ENCODE measurements at places on chromosomes 5 and 9. TPM values are rescaled to one million over a fixed set of nuclear protein-coding genes. Genes with fewer than 3 reads are reported as not detected.

CDC20B gene
- 0.18 TPM for total RNA-seq

TRIP13 gene
- total RNA-seq: 16.8 TPM

PPP2R2B gene
- total RNA-seq: not detected

PIP5KL1 gene
- 2.4 TPM for total RNA-seq

BHMT2 gene
- total RNA-seq: 1.2 TPM

SLC36A2 gene
- not detected for total RNA-seq

TAF11L14 gene
- total RNA-seq: not detected

SCGB3A2 gene
- total RNA-seq: not detected

NDUFS4 gene
- total RNA-seq: 97.7 TPM

GRCh38 chr5:20000416-20000815 is 12.4 kb upstream of the CDH18 start:
- DNase-seq: no peak

- DNase-seq: no peak
Observed at GRCh38 chr9:94819161-94819687, 92.7 kb downstream of the AOPEP start.

DNA sequence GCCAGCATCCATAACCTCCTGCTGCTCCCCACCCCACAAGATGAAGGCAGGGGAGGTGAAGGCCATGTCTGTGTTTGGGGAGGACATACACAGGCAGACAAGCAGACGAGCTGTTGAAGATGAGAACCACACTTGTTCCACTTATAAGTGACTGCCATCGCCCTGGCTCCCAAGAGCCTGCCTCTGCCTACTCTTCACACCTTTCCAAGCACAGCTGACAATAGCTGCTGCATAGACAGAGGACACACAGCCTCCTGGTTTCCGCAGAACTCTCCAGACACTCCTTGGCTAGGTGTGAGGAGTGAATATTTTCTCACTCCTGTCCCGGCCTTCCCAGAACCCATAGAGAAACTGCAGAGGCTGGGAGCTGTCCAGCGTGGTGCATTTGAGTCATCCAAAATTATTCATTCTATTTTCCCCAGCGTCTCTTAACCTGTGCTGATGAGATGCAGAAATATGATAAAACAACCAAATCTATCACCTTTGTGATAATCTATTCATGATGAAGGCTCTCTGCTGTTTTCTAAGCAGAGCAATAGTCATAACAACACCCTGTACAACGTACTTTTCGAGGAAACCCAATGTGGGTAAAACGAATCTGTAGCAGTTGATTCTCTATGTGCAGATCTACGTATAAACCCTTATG is 24.7 kb downstream of the KLF9 start:
- DNase-seq: peak; percentile 28

DNA sequence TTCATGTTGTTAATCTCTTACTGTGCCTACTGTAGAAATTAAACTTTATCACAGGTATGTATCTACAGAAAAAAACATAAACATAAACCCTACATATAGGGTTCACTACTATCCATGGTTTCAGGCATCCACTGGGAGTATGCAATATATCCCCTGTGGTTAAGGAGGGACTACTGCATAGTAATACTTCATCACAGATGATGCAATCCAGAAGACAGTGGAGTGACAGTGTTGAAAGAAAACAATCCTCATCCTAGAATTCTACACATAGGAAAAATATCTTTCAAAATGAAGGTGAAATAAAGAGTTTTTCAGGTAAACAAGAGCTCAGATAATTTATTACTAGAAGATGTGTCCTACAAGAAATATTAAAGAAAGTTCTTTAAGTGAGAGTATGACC is 105.9 kb downstream of the HOMER1 start:
- DNase-seq: no peak

- no peak for DNase-seq
Observed at GRCh38 chr5:114362977-114363761, 1.3 kb downstream of the KCNN2 start.

DNA sequence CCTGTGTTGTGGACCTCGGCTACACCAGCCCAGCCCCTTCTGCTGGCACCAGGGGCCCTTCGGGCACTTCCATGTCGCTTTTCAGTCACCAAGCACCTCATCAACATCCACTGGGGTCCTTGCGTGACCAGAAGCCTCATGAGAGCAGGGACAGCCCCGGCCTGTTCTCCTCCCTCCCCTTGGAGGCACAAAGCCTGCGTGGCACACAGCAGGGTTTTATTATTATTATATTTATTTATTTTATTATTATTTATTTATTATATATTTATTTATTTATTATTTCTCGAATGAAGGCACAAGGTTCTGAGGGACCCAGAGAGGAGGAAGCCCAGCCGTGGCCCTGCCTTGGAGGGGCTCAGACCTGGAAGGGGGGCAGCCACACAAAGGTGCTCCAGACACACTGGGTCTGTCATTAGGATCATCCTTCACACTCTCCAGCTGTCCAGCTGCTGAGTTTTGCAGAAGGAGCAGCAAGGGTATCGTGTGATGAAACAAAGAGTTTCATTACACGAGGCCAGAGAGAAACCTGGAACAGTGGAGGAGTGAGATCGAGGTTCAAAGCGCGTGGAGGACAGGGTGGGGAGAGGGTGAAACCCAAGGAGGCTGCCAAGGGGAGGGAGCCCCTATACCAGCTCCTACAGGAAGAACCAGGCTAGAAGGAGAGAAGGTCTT is 5.2 kb downstream of the VAV2 start:
- no peak for DNase-seq

DNA sequence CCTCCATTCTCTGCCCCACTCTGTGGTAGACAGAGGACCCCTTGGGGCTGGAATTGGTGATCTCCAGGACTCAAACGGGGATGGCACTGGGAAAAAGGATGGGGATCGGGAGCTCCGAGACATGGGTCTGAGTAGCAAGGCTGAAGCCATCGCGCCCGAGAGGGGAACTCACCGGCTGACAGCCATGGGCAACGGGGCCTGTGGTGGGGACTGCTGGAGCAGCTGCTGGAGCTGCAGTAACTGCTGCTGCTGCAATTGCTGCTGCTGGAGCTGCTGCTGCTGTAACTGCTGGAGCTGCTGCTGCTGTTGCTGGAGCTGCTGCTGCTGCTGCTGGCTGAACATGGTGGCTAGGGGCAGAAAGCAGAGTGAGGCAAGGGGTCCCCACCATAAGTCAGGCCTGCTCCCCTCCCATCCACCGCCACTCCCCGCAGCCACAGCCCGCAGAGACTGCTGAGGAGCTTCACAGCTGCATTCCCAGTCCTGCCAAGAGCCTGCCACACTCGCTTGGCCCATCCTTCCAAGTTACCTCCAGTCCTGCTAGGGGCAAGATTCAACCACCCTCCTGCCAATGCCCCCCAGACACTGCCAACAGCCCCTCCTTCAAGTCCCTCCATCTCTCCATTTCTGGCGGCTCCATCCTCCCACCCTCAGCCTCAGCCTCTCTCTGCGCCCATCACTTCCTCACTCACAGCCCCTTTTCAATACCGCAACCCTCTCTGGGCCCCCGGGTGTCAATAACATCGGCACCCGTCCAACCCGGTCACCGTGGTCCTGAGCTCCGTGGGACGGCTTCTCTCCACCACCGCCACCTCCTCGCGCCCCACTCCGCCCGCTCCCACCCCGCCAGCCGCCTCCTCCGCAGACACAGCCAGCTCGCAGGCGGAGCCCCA is 611 bp downstream of the CIZ1 start:
- no peak for DNase-seq

DNA sequence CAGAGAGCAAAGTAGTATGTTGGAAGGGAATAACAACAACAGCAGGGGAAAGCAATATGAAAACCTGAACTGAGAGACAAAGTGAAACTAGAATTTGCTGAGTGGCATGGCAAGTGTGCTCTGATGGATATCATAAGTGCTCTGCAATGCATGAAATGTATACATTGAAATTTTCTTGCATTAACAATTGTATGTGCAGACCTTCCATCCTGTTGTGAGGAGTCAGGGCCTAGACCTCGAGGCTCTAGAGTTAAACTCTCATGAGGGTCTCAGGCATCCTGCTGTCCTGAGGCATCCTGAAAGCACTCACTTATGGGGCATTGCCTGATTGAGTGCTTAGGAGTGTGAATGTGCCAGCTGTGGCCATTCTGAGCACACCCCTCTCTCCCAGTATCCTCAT is 1.1 kb downstream of the ECM2 start:
- DNase-seq: no peak

GRCh38 chr9:134497283-134497860 is 144.2 kb upstream of the COL5A1 start:
- DNase-seq: peak; percentile 17

GRCh38 chr5:138964647-138965201 is 89.6 kb upstream of the LRRTM2 start:
- no peak for DNase-seq

DNA sequence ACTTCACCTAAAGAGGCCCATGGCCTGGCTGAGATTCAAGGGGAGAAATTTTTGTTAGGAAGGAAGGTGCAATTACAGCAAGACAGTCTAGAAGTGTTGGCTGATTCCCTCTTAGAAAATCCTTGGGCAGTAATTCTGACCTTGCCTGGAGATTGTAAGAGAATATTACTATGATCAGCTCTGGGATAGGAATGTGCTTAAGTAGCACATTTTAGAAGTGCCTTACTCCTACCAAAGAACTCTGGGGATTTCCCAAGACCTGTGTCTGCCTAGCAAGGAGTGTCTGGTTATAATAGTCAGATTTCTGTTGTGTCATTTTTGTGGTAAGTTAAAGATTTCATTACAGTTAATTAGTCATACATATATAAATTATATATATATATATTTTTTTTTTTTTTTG is 52.3 kb downstream of the NLN start:
- DNase-seq: peak; percentile 63

- DNase-seq: no peak
Observed at GRCh38 chr9:71826279-71826678, 58.0 kb upstream of the CEMIP2 start.

DNA sequence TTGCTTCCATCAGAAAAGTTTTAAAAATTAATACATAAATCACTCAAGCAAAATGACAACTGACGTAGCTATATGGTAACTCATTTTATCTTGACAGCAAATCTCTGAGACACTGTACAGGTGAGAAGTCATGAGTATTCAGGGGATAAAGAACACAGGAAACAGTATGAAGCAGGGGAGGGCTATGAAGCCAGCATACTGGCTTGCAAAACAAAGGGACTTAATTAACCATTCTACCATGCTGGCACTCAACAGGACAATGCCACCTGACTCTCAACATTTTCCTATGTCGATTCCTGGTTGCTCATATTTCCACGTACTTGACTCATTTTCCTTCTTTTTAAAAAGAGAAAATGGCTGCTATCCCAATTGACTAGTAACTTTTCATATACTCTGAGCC is 151.4 kb upstream of the RETREG1 start:
- DNase-seq: no peak

DNA sequence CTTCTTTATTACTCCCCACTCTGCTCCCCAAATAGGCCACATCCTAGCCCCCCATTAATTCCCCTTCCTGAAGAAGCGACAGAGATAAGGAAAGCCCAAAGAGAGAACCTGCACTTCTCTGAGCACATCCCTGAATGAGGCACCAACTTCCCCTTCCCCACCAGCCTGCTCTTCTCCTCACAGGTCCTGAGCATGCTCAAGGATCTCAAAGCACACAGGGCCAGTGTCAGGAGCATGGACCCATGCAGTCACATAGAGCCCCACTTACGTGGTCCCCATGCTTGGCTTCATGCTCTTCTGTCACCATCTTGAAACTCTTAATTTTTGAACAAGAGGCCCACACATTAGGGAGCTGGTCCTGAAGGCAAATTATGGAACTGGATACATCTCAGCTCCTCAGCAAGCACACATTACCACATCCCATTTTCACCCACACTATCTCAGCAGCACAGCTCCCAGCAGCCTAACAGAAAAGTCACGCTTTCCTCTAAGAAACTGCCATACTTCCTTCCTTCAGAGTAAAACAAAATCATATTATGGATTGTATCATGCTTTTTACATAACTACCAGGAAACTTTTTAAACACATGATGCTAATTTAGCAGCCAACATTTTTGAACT is 99.8 kb downstream of the NFIB start:
- DNase-seq: no peak

DNA sequence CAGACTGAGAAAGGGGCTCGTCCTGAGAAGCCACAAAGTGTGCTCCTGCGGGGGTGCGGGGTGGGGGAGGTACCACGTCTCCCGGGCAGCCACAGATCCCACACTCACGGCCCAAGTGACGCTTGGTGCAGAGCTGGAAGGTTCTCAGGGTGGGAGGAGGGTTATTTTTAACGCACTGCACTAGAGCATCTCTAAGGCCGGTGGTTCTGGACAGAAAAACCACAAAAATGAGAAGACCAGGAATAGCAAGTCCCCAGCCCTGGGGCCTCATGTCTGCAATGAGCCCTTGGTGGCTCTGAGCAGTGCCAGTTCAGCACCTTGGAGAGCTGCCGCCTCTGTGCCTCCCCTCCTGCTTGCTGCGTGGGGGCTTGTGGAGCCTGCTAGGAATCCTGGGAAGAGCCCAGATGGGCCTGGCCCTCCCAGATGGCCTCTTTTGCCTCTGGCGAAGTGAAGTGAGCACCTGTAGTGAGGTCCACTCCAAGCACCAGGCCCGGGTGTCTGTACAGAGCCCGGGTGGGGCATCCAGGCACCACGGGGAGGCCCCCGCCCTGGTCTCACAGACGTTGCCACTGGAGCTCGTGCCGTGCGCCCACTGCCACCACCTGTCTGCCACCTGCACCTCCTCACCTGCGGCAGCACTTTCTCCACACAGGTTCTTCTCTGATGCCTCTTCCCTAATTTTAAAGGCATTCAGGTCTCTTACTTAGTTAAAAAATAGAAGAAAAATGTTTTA is 48.9 kb upstream of the CACNA1B start:
- DNase-seq: no peak

GRCh38 chr9:1100201-1100600 is 50.0 kb downstream of the DMRT2 start:
- DNase-seq: no peak

DNA sequence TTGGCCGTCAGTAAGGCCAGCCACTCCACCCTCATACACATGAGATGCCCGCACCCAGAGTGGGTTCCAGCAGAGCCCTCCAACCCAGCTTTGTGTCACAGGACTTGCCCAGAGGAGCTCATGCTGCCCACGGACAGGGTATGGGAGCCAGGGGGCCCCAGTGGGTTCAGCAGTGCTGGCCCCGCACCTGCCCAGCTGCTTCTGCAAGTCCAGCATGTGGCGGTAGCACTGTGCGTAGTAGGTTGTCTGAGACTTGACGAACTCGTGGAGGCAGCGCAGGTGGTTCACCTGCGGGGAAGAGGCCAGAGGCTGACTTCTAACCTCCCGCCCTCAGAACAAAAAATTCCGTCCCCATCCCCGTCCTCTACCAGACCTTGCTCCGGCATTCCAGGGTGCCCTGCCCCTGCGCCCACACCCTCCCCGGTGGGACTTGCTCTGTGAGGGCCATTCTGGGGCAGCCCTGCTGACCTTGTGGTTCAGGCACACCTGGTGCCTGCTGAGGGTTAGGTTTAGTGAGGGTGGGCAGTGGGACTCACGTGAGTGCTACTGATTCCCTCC is 18.5 kb downstream of the SH3GLB2 start:
- DNase-seq: no peak

DNA sequence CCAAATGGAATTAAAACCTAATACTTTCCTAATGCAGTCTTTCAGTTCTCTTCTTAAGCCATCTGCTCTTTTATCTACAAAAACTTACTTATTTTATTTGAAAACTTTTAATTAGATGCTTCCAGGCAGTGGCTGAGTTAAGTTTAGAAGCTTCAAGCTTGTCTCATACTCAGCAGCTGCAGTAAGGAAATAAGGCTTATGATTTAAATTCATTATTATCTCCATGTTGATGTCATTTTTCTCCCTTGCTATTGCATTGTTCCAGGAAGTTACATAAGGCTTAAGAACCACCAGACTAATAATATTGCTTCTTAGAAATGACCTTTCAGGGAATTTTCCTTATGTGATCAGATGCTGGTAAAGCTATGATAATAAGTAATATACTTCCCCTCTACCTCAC is 119.6 kb downstream of the PPP2R2B start:
- DNase-seq: no peak

All from HFFc6 (cell line).